Right lobe of liver (tissue), 6 donors: ENCODE measurements at places on chromosomes 5 and 9. TPM values are rescaled to one million over a fixed set of nuclear protein-coding genes. Genes with fewer than 3 reads are reported as not detected.

- no peak overlapping the region for H3K4me3 ChIP-seq
- H3K27ac ChIP-seq, result no peak overlapping the region
- DNase-seq, result no peak
- no peaks in the 10 kb centered on the region for H3K36me3 ChIP-seq
- H3K27me3 ChIP-seq, result no peaks in the 10 kb centered on the region
These were observed 10.7 kb downstream of the PDLIM4 start for GRCh38 chr5:132267931-132268768.

DNA sequence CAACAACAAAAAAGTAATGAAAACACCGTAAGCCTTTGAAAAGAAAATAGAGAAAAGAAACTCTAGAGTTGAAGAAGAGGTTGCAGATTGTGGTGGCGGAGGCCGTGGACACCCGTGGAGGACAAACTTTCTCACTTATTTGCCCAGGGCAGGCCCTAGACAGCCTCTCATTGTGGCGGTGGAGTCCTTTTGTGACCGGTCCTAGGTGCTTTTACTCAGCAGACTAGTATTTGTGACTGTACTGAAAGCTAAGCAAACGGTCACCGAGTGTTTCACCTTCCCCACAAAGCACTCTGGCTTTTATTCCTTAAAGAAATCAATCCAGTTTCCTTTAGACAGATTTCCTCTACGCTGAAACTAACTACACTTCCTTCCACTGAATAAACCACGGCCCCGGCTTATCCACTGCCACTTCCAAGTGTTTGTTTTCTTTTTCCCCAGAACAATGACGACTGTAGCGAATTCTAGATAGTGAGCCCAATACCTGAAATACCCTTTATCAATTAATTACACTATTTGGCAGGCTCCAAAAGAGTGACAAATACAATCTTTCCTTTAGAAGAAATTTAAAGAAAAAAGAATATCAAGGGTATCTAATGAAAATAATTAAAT lies 210.2 kb upstream of the TARS1 start:
- H3K27ac ChIP-seq, result no peak overlapping the region
- no peaks in the 10 kb centered on the region for H3K36me3 ChIP-seq
- no peak for DNase-seq
- H3K4me3 ChIP-seq, result no peak overlapping the region
- no peaks in the 10 kb centered on the region for H3K27me3 ChIP-seq

SH3PXD2B gene
- 6.8 TPM for total RNA-seq

SLC45A2 gene
- 0.20 TPM for total RNA-seq
